D721Med (cell line): ENCODE measurements at places on chromosomes 7 and 10.

DNA sequence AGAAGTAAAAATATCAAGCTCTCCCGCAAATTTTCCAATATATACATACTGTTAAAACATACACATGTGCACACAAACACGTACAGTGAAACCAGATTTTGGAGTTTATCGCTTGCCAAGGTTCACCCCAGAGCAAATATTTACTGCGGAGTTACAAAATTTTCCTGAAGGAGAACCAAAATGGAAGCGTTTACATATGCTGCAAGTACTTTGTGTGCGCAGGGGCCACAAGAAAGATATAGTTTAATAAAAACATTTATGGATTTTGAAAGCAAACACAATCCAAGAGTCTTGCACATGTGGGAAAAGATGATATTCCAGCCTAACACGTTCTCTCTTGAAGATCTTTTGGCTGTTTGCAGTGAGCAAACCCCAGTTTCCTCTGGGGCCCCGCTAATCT, 301.3 kb upstream of the NFE2L3 start:
- DNase-seq, result no peak

- no peak for DNase-seq
Observed at GRCh38 chr7:91632234-91632940, 248.1 kb downstream of the MTERF1 start.

DNA sequence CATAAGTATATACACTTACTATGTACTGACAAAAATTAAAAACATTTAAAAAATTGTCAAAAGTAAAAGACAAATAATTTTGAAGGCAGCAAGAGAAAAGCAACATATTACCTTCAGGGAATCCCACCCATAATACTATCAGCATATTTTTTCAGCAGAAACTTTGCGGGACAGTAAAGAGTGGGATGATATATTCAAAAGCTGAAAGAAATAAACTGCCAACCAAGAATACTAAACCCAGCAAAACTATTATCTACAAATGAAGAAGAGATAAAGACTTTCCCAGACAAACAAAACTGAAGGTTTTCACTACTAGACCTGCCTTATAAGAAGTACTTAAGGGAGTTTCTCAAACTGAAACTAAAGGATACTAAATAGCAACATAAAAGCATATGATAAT, 257.9 kb downstream of the TCF7L2 start:
- DNase-seq, result no peak

- DNase-seq, result no peak
Observed at GRCh38 chr7:134302120-134302519, 14.6 kb downstream of the SLC35B4 start.

DNA sequence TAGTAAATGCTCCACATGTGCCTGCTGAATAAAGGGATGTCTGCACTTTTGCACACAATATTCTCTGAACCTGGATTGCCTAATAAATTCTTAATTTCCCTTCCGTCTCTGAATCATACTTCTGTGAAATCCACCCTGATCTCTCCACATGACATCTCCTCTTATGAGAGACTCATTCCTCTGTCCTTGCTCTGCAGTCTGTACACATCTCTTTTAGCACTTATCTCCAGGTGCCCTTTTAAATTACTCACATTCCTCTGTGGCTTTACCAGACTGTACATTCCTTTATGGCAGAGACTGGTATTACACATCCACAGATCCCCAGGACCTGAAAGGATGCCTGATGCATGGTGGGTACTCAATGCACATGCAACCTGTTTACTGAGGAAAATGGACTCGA, 527.6 kb downstream of the PHTF2 start:
- DNase-seq, result no peak

DNA sequence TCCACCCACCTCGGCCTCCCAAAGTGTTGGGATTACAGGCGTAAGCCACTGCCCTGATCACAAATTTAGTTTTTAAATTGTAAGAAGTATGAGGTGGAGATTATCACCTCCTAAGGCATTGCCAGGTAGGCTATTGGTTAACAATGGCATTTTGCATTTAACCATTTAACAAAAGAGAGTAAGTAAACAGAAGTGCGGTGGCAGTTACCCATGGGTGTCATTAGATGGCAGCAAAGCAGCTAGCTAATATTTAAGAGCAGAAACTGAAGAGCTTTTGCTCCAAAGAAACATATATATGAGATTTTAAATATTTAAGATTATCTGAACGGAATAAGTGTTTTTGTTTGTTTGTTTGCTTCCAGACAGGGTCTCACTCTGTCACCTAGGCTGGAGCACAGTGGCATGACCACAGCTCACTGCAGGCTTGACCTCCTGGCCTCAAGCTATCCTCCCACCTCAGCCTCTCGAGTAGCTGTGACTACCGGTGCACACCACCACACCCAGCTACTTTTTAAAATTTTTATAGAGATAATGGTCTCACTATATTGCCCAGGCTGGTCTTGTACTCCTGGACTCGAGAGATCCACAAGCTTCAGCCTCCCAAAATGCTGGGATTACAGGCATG, 325.5 kb upstream of the C7orf33 start:
- peak; percentile 42 for DNase-seq

DNA sequence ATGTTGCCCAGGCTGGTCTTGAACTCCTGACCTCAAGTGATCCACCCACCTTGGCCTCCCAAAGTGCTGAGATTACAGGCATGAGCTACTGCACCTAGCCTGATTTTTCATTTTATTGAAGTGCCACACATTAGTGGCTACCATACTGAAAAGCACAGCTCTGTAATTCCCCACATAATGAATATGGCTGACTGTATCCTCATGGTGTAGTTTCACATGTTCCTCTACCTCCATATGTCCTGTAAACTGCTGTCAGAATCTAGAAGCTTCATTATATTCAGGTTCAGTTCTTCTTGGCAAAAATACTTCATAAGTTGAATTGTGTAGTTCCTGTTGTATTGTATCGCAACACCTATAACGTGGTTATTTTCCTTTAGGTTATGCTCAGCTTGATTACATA, 11.1 kb downstream of the JMJD1C start:
- DNase-seq, result no peak

DNA sequence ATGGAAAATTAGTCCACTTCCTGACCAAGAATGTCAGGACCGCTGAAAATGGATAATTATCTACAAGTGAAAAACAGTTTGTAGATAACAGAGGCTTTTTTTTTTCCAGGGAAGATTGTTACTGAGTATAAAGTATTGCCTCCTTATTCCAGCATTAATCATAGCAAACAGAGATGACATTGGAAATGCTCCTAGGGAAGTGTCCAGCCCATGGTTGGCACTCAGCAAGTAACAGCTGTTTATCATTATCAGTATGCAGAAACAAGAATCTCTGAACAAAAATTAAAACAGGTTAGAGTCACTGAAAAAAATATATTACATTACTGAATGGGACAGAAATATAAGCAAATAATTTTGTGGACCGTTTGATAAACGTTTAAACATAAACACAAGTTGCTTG, 14.6 kb downstream of the FGL2 start:
- DNase-seq, result no peak

DNA sequence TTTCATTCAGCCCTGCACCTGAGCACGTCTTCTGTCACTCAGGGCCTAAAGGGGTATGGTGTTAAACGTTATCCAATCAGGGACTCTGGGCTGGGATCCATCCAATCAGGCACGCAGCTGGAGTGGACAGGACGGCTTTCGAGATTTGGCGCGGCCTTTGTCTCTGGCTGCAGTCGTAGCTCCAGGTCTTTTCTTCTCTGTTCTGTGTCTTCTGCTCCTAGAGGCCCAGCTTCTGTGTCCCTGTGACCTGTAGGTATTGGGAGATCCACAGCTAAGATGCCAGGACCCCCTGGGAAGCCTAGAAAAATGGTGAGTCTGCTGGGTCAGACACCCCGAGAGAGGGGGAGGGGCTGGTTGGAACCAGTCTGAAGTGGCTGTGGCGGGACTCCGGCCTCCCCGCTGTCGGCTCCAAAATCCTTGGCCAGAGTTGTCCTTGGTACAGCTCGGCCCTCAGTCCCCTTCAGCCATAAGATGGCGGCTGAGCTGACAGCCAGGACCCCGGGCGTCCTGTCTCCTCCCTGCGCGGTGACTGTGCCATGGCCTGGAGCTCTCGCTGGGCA, 11.7 kb upstream of the ZNF680 start:
- peak; percentile 63 for DNase-seq

DNA sequence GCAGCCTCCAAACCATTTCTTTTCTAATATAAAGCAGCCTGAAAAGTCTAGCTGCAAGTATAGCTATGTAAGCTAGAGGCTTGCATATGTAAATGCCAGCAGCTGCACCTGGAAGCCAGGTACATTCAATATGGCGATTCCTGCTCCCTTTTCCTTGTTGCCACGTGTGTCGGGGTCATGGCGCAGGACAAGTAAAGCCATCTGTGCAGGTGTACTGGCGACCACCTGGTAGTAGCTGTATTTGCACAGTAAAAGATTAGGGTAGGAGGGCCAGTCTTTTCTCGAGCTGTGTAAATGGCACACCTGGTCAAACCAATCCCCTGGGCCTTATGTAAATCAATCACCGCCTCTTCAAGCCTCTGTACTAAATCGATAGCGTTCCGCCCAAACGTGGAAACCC, 484.5 kb downstream of the MAGI2 start:
- no peak for DNase-seq

- no peak for DNase-seq
Observed at GRCh38 chr7:16779051-16779450, 25.5 kb downstream of the TSPAN13 start.

DNA sequence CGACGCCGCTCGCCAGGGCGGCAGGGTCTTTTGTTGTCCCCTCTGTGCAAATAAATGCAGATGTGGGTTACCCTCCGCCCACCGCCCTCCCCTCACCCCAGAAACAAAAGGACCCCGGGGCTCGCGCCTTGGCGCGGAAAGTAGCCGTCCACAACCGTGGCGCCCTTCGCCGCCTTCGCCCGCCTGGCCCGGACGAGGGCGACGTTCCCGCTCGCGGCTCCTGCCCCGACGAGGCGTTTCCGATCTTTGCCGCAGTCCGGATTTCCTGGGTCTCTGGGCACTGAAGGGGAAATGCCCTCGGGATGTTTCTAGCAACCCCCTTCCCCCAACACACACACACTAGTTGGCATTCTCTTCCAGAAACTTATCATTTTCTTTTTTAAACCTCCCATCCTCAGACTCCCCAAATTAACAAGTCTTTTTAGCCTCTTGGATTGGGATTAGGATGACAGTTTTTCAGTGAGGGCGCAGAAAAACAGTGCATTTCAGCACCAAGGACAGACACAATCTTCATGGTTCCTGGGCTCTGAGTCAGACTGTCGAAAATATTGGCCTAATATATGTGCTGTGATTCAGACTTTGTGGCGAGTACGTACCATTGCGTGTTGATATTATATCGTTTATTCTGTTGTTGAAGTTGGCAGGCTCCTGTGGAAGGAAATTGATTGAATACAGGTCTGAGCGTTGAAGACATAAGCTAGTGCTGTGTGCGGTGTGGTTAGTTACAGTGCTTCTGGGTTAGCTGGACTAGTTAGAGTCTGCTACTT, 771 bp downstream of the PHYHIPL start:
- no peak for DNase-seq

GRCh38 chr10:130636313-130636930, 500.2 kb downstream of the GLRX3 start:
- no peak for DNase-seq
